ENCODE measurements at places on chromosomes 4 and X.

- DNase-seq = no peak
Observed at GRCh38 chrX:29257521-29257920, 670.3 kb downstream of the IL1RAPL1 start.

- DNase-seq = no peak
Observed at GRCh38 chr4:169975131-169975837, 50.9 kb downstream of the MFAP3L start.

DNA sequence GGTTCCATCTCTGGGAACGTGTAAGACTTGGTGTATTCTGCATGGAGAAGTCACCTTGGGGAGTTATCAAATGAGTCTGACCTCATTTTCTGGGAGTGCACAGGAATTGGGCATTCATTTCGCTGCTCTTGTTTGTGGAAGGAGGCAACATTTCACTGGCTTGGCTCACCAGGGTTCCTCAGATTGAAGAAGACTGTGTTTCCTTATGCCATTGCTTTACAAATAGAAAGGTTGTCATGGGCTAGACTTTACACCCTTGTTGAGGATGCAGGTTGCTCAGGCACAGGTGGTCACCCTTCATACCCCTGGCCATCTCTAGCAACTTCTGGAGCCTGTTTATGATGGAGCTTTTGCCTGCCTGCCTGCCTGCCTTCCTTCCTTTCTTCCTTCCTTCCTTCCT is 114.4 kb downstream of the AASDH start:
- DNase-seq = no peak

DNA sequence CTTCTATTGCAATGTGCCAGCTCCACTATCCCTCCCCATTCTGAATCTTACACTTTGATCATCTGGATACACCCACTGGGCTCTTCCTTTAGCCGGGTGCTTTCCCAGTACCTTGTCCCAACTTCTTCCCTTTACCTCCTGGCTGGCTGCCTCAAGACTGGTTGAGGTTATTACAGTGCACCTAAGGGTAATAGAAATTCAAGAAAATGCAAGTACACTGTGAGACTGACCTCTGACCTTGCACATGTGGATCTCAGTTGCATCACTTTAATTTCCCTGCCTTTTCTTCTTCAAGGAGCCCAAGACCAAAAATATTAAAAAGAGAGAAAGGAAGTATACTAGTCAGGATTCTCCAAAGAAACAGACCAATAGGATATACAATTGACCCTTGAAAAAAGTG is 53.9 kb upstream of the NOCT start:
- no peak for DNase-seq
